Amniotic epithelial cell (primary cell): ENCODE measurements at places on chromosomes 1 and 21.
A peak's percentile ranks its signal among the peaks of the same experiment; 100 is the strongest.

DNA sequence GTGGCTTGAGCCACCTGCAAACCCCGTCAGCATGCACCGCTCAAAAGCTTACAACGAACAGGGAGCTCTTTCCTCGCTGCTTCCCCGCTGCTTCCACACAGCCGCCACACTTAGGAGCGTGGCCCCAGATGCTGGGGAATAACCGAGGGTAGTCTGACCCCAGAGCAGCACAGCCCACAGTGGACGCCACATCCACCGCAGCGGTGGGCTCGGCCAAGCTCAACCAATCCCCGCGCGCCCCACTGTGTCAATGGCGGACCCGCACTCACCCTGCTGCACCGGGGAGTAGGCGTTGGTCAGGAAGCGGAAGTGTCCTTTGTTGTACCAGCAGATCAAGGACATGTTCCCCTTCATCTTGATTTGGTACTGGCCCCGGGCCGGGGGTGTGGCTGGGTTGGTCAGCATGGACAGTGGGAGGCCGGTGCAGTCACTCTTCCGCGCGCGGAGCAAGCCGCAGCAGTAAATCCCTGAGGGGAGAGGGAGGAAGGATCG is 93.5 kb downstream of the PGBD5 start:
- no peak for DNase-seq

DNA sequence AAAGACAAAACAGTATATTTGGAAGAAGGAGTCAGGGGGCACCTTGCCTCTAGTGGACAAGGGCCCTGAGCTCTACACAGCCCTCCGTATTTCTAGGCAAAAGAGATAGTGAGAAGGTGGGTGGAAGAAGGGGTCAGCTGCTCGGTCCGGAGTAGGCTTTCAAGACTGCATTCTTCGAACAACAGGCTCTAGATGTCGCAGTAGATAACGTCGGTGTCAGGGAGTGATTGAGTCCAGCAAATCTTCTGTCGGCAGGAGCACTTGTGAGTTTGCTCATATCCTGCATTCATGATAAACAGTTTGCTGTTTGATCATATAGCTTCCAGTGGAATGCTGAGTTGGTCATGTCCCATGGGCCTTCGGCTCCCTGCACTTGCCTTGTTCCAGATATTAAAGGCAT is 36.8 kb downstream of the DIPK1A start:
- no peak for DNase-seq

GRCh38 chr1:53465023-53465957 is 6.1 kb downstream of the DMRTB1 start:
- DNase-seq, result no peak

GRCh38 chr1:25442178-25442577 is 11.5 kb downstream of the MACO1 start:
- DNase-seq, result peak; percentile 57

GRCh38 chr1:184254849-184255248 is 132.0 kb upstream of the C1orf21 start:
- DNase-seq, result no peak

DNA sequence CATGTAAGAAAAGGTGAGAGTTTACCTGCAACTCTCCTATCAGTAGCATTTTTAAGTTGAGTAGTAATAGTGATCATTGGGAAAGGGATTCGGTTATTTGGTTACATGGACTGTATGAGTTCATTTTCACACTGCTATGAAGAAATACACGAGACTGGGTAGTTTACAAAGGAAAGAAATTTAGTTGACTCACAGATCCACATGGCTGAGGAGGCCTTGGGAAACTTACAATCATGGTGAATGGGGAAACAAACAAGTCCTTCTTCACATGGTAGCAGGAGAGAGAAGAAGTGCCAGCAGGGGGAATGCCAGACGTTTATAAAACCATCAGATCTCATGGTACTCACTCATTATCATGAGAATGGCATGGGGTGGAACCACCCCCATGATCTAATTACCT is 59.3 kb upstream of the FBXO28 start:
- DNase-seq, result peak; percentile 82

DNA sequence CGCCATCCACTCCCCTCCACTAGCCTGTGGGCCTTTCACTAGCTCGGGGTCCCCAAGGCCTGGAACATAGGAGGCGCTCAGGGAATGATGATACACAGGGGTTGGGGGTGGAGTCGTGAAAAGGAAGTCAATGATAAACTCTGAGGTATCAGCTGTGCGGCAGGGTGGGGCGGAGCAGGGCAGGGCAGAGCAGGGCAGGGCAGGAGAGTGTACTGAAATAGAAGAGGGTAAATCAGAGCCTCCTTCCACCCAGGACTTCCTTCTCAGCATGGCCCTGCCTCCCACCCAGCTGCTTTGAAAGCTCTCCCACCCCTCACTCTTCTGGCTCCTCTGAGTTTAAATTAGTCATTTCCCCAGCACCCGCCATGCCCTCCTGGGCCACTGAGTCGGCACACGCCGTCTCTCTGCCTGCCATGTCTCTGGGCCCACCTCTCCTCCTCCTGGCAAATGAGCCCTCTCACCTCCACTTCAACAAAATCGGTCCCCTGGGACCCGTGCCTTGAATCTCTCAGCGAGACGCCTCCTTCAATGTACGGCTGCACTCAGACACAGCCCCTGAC is 16.9 kb downstream of the CAPZB start:
- no peak for DNase-seq

GRCh38 chr1:27397110-27397509 is 4.7 kb downstream of the GPR3 start:
- no peak for DNase-seq

- no peak for DNase-seq
These were observed 83.0 kb upstream of the ZC3H12A start for GRCh38 chr1:37391211-37392011.

- DNase-seq, result no peak
These were observed 44.4 kb upstream of the TTC34 start for GRCh38 chr1:2845869-2846268.

DNA sequence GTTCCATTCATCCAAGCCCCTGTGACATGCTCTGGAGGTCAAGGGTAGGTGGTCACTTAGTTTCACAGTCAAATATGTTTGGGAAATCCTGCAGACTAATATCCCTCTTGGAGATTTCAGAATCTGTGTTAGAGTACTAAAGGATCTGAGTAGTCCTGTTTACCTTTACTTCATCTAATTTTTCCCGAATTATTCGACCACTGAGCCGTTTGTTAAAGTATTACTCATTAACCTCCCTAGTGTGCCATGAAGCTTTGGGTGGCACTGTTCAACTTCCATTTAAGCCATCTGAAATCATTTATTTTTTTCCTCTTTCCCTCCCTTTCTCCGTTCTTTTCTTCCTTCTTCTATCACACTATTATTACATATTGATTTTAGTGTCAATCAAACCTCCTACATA is 109.9 kb downstream of the NGF start:
- DNase-seq, result no peak

- DNase-seq, result peak; percentile 83
These were observed 16.1 kb downstream of the EIF2B3 start for GRCh38 chr1:44970317-44970716.

GRCh38 chr1:109199710-109200109 is 14.0 kb upstream of the SARS1 start:
- DNase-seq, result no peak

DNA sequence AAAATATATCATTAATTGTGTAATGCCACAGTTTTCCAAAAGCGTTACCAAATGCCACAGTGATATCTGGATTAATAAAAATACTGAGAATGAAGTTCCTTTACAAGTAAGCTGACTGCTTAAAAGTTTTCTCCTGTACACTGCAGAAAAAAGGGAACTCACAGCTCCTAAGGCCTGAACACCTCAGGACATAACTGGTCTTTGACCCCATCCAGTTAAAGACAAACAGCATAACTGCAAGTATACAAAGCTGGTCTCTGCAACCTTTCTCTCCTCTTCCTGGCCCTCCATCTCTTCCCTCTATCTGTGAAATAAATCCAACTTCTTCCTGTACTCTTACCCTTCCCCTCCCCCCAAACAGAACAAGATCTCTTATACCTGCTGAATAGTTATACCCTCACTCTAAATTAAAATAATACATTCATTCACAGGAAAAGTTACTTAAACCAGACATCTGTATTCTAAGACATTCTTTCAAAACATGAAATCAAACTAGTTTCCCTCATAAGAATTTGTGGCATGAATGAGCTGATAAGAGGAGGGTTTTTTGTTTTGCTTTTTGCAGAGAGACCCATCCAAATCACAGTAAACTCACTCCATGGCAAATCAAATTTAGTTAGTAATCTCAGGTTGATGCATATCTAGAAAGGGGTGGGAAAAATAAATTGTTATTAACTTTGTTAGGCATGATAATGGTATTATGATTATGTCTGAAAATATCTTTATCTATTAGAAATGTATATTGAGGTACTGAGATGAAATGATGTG is 2.9 kb downstream of the DIPK1A start:
- DNase-seq, result no peak

DNA sequence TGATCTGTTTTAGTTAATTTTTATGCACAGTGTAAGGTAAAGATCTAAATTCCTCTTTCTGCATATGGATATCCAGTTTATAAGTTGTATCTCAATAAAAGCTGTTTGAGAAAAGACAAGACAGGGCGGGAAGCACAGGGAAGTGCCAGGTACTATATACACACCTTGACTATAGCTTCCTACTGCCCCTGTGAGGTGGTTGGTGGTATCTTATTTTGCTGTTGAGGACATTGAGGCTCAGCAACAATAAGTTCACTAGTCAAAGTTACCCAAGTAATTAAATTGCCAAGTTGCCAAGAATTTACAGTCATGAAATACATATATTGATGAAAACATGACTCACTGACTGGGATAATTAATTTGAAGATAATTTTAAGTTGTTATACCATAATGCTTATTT is 109.1 kb downstream of the CD247 start:
- DNase-seq, result no peak

DNA sequence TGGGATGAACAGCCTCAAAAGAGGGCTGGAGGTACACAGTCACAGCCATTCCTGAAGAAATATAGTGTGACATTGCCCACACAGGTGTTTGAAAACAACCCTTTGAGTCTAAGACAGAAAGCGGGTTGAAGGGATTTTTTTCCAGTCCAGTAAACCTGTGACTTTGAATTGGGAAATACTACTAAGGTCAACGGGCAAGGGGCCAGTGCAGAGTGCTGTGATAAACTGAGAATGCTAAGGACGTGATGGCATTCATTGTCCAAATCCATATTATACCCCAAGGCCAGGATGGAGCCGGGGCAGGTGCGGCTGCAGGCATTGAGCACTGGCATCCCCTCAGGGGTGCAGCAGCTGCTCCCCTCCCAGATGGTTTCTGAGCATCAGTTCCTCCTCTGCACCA is 36.6 kb downstream of the KIAA0040 start:
- no peak for DNase-seq

DNA sequence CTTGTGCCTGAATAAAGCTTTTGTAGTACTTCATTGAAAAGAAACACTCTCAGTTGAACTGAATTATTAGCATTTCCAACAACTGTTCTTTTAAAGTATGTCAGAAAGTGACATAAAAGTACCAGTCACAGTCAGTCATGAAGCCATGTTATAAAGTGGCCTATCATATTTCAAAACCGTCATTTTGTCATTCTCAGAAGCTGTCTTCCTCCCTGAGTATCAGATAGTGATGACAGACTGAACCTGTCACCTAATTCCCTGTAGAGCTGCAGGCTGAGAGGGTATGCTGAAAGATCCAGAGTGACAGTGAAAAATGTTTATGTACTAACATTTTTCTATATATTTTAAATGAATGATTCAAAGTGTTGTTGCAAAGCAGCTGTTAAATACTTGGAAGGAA is 1121.7 kb upstream of the PRMT6 start:
- DNase-seq, result no peak

DNA sequence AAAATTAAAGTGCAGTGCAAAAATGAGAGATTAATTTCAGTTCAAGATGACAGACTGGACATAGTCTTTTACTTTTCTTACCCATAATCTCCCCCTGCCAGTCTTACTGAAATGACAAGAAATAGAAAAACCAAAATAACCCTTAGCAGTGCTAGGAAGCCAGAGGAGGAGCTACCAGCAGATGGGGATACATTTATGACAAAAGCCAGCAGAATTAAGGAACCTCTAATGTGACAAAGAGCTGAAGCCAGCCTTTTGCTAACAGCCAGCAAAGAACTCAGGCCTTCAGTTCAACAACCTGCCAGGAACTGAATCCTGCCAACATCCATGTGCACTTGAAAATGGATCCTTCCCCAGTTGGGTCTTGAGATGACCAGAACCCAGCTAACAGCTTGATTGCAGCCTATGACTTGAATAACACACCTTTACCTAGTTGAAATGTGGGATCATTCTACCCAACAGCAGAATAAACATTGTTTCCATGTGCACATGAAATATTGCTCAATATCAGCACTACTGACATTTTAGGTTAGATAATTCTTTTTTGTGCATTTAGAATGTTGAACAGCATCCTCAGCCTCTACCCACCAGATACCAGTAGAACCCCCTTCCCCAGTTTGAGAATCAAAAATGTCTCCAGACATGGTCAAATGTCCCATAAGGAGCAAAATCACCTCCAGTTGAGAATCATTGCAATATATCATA is 7.9 kb upstream of the TRAF5 start:
- no peak for DNase-seq

GRCh38 chr1:228087771-228088251 is 5.3 kb downstream of the ARF1 start:
- peak; percentile 86 for DNase-seq

DNA sequence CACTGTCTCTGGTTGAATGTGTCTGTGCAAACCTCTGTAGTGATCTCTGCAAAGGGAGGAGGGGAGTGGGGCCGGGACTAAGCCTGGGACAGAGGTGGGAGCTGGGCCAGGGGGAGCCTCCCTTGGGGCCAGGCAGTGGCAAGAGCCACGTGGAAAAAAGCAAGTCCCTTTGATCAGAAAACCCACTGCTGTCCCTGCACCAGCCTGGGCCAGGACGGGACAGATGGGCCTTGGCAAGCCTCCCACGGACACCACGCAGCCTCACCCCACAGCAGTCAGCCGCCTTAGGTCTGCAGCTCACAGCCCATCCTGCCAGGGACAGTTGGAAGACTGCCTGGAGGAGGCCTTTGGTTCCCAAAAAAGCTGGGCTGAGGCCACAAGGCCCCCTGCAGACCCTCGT is 11.7 kb upstream of the TRAPPC10 start:
- DNase-seq, result no peak

- no peak for DNase-seq
These were observed 115.6 kb downstream of the TNFSF18 start for GRCh38 chr1:172935062-172935592.

- peak; percentile 57 for DNase-seq
These were observed 270.0 kb upstream of the ZRANB2 start for GRCh38 chr1:71350805-71351204.
